ENCODE measurements at places on chromosomes 1 and 21.
A peak's percentile ranks its signal among the peaks of the same experiment; 100 is the strongest.

- DNase-seq: no peak
Observed at GRCh38 chr1:55057956-55058298, 18.6 kb downstream of the PCSK9 start.

GRCh38 chr1:205118752-205119151, 3.0 kb downstream of the RBBP5 start:
- no peak for DNase-seq

DNA sequence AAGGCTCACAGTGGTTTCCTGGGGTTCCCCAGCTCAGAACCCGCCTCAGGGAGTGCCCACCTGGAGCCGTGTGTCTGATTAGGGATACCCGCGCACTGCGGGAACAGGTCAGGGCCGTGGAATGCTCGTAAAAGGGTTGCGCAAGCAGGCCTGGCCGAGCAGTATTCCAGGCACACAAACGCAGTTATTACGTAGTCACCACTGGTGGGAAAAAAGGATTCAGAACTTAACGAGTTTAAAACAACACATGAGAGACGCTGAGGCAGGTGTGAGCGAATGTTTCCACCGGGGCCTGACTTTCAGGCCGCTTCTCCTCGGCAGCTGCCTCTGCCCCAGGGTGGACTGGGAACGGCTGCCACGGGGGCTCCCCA, 18.2 kb downstream of the PLCH2 start:
- no peak for DNase-seq

GRCh38 chr1:245614476-245614875, 459.7 kb downstream of the KIF26B start:
- DNase-seq: peak; percentile 67

DNA sequence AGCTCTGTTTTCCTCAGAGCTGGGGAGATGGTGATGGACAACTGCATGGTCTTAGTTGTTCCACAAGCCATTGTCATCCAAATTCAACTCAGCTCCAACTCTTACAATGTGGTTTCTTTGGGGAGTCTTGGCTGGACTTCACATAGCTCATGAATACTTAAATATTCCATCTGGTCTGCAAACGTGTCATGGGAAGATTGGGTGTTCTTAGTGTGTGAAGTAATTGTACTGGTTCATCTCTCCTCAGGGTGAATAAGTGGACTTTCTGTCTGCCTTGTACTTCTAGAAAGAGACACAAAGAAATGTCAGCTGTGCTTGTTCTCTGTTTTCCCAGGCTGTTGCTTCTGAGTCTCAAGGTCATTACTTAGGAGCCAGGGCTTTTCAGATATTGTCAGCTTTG, 106.6 kb downstream of the VPS13D start:
- DNase-seq: peak; percentile 46

DNA sequence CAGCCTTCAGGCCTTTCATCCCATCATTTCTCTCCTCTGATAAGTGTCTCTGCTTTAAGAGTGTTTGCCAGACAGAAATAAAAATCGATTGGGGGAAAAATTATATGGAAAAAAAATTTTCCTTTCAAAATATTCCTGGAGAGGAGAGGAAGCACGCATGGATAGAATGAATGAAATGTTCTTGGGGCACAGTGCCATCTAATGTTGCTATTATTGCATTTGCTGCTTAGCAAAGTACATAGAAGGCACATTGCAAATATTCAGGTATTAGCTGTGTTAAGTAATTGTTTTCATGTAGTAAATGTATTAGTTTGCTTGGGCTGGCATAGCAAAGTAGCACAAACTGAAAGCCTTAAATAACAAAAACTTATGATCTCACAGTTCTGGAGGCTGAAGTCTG, 18.1 kb downstream of the B3GALT5 start:
- peak; percentile 30 for DNase-seq

- no peak for DNase-seq
Observed at GRCh38 chr1:55592122-55592521, 377.0 kb upstream of the USP24 start.
